ENCODE measurements at places on chromosomes 11 and 22. TPM values are rescaled to one million over a fixed set of nuclear protein-coding genes. Genes with fewer than 3 reads are reported as not detected.

The ESAM gene
- 29.7 TPM for total RNA-seq

DNA sequence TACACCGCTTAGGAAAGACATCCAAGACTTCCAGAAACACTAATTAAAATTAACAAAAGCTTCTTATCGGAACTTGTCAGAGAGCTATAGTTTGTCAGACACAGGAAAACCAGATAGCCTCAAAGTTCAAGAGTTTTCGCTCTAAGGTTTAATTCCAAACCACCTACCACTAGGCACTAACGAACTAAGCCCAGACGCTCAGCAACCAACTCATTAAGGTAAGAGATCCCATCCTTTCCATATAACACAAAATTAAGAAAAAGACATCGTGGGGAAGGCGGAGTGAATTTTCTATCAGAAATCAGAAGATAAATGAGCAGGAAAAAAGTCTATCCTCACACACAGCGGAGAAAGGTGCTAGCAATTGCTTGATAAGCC is 382 bp downstream of the IMMP1L start:
- H3K36me3 ChIP-seq = no peaks in the 10 kb centered on the region
- no peak for DNase-seq
- no peaks in the 10 kb centered on the region for H3K27me3 ChIP-seq

The CADM1 gene
- 12.4 TPM for total RNA-seq

DNA sequence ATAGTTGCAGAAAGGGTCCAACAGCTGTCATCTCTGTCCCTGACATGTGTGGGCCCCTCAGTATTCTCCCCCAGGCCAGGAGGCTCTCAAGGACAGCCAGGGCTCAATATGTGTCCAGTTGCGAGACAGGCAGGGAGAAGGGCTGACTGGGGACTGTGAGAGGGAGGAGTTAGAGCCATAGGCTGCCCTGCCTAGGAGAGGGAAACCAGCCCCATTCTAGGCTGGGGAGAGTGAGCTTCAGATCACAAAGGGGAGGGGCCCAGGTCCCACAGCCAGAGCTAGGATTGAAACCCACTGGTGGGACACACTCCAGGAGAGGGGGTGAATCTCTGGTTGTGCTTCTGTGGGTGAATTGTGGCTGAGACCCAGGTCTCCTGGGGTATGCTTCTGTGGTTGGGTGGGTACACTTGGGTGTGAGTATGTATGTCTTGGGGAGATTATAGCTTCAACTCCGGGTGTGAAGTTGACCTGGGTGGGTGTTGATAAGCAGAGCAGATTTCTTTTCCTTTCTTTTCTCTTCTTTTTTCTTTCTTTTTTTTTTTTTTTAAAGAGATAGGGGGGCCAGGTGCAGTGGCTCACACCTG is 2.1 kb upstream of the CARNS1 start:
- no peak for DNase-seq
- H3K27ac ChIP-seq = no peak overlapping the region
- H3K4me3 ChIP-seq = no peak overlapping the region

The MRPL49 gene
- total RNA-seq = 32.9 TPM

The CARNS1 gene
- total RNA-seq = 7.0 TPM

The SLC22A25 gene
- not detected for total RNA-seq

DNA sequence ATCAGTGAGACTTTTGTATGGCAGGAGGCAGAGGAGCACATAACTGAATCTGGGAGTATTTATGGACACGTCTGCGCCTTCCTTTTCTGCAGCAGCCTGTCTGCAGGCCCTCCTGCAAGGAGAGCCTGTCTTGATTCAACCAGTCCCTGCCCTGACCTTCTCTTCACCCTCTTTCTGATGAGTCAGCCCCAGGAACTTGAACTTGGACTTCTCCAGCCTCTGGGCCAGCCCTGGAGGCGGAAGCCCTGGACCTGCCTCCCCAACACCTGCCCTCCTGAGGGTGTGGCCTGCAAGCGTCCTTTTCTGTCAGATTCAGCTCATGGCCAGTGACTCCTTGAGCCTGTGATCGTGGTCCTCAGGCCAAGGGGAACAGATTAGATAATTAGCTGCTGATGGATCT is 20.0 kb downstream of the DAGLA start:
- peak overlapping the region; percentile 87 for H3K27ac ChIP-seq
- H3K36me3 ChIP-seq = no peaks in the 10 kb centered on the region
- H3K4me1 ChIP-seq = peaks cover 64% of the 10 kb centered on the region
- H3K27me3 ChIP-seq = no peaks in the 10 kb centered on the region

The LMO2 gene
- 15.8 TPM for total RNA-seq

DNA sequence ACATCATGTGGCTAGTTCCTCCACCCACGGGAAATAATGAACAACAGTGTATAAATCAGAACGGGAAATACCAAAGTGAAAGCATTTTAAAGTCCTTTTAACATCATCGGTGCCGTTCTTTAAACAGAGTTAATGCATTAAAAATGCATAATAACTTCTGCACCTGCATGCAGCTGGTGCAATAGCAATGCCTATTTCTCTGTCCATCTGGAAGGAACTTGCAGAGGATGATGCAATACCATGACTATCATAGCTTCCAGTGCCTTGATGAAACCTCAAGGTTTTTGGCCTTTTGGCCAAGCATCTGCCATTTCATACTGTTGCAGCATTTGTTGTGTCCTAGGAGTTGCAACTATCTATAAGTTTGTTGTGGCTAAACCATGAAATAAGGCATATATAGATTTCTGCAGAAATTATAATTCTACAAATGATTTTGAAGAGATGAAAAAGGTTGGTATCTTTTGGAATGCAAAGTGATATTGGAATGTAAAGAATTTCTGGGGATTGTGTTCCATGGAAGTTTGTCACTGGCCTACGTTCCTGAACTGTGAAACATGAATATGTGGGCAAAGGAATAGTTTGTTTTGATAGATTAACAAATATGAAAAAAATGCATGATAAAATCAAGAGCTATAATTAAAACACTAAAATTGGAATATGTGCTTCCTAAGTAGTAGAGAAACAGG is 9.8 kb upstream of the EIF3F start:
- H3K4me1 ChIP-seq = no peaks in the 10 kb centered on the region
- no peak overlapping the region for H3K4me3 ChIP-seq
- no peaks in the 10 kb centered on the region for H3K36me3 ChIP-seq
- no peak for DNase-seq

GRCh38 chr11:85961930-85962363 is 106.8 kb downstream of the CCDC83 start:
- no peaks in the 10 kb centered on the region for H3K27me3 ChIP-seq
- H3K4me3 ChIP-seq = no peak overlapping the region
- H3K36me3 ChIP-seq = peaks cover 3% of the 10 kb centered on the region
- H3K4me1 ChIP-seq = peaks cover 14% of the 10 kb centered on the region

DNA sequence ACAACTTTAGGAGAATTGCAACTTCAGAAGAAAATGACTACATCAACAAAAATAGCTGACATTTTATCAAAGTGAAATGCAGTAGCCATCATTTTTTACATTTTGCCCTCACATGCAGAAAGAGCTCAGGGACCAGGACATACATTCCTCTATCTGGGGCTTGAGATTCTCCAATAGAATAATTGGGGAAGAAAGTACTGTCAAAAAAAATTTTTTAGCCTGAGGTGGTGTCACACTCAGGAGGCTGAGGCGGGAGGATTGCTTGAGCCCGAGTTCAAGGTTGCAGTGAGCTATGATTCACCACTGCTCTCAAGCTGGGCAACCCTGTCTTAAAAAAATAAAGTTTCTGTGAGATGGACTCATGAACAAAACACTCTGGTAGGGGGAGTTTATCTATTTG is 32.2 kb upstream of the DEPDC7 start:
- no peaks in the 10 kb centered on the region for H3K36me3 ChIP-seq
- no peaks in the 10 kb centered on the region for H3K27me3 ChIP-seq
- no peak for DNase-seq
- no peak overlapping the region for H3K27ac ChIP-seq
- H3K4me1 ChIP-seq = no peaks in the 10 kb centered on the region
- H3K4me3 ChIP-seq = no peak overlapping the region
